ENCODE measurements at places on chromosomes 2 and 18.

DNA sequence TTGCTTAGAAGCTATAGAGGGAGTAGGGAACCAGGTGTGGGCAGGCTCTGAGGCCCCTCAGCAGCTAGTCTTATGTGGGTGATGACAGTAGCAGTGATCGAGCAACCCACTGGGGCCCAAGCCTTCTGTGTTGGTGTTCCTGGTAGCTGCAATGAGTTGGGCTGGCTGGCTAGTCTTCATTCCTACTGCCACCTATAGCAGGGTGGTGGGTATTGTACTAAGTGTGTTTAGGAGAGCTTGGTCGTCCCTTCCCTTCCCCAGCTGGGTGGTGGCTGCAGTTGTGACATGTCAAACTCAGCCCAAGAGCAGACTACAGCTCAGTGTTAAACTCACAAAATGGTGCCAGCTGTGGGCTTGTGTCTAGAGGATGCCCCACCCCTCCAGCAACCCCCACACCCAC lies 486.1 kb upstream of the UBE2E3 start:
- DNase-seq = no peak

- DNase-seq = no peak
Measured at GRCh38 chr2:159941729-159942128, 120.7 kb downstream of the PLA2R1 start.

GRCh38 chr18:13137670-13138419 lies 80.7 kb upstream of the LDLRAD4 start:
- DNase-seq = peak; percentile 39

DNA sequence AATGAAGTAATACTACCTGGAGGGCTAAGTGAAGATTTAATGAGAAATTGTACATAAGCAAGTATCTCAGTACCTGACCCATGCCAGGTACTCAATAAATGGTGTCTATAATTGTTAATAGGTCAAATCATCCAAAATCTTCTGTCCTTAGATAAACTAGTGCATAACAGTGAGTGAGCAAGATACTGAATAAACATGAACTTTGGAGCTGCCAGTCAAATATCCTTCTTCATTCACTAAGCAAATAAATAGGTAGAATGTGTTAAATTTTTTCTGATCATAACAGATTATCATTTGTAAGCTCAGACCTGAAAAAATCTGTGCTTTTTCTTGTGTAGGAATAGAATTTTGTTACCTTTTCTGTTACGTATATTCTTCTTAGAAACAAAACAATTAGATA lies 39.6 kb downstream of the RAB3GAP1 start:
- DNase-seq = no peak

DNA sequence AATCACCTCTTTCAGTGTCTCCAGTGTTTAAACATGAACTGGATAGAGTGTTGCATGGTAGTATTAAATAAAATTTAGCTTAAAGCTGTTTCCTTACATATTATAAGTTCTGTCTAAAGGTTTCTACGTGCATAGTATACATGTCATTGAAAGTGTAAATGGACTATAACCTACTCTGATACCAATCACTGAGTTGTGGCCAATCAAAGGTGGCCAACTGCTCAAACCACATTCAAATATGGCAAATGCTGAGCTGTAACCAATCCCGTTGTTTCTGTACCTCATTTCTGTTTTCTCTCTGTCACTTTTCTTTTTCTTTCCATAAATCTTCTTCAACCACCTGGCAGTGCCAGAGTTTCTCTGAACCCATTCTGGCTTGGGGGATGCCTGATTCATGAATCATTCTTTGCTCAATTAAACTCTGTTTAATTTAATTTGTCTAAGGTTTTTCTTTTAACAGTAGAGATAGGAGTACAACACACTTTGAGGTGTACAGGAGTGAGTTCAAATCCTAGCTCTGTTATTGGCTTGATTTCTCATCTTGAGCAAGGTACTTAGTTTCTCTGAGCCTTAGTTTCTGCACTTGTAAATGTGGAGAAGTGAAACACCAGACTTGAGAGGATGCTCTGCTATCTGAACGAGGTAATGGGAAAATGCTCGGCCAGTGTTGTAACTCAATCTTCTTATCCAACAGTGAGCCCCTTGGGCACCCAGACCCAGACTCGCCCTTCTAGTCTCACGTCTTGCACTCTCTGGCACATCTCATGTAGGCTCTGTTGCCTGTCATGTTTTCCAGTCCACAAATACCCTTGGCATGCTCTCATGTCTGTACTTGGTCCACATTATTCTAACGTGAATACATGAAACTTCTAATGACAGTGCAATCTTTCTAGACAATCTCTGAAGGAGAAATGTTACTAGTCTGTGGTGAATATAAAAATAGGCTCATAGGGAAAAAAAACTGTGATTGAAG lies 228.0 kb downstream of the PIK3C3 start:
- no peak for DNase-seq

- no peak for DNase-seq
Measured at GRCh38 chr2:144663207-144663606, 143.3 kb upstream of the ZEB2 start.

DNA sequence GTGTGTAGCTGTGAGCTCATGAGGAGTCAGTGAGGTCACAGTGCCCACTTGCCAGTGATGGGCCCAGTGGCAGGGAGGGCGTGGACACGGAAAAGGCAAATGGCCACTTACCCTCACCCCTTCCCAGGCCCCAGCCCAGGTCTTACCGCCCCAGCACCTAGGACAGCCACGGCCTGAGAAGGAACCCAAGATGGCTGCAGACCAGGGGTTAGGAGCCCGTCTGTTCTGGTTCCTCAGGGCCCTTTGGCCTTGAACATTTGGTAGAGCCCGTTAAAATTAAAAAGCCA lies 74.1 kb downstream of the EMX1 start:
- DNase-seq = no peak

DNA sequence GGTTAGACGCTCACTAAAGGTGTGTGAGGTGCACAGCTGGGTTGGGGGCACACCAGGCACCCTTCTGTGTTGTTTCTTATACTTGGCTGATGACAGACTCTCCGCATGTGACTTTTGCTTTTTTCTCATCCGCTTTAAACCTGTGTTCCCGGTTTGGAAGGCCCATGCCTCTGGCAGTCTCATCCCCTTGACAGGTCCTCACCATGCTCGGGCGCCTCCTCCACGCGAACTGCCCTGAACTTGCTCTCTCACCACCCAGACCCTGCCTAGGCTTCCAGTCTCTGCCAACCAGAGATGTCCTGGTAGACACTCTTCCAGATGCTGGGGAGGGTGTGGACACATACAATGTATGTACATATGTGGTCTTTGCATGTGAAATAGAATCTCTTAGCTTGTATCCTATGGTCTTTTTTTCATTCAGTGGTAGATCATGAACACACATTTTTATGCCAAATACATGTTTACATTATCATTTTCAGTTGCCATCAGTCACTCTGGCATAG lies 79.8 kb downstream of the LIMS1 start:
- no peak for DNase-seq

- no peak for DNase-seq
Measured at GRCh38 chr2:58047373-58047935, 848 bp downstream of the VRK2 start.

DNA sequence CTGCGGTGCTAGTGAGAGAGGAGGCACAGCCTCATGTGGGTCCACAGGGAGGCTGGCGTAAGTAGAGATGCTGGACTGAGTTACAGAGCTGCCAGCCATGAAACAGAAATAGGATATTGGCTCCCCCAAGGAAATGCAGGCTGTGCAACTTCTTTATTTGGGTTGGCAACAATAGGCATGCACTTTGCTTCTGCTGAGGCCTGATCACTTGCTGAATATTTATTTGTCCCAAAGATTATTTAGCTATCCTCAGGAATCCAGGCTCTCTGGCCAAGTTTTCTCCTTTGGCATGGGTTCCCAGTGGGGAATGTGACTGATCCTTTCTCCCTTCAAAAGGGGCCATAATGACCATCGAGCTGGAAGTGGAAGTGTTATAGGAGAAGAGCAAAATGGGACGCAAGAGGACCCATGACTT lies 60.0 kb downstream of the MAPK4 start:
- no peak for DNase-seq

DNA sequence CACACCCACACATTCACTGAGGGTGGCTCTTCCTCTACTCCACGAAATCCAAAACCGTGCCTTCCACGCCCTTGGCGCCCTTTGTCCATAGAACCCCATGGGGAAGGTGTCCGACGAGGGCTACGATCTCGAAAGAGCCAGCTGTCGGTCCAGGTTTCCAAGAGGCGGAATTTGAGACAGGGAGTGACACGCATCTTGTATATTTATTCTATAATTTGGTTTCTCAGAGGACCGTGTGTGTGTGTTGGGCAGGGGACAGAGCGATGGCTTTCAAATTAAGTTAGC lies 726 bp downstream of the C2orf69 start:
- no peak for DNase-seq

- no peak for DNase-seq
Measured at GRCh38 chr2:12076810-12077209, 330.4 kb downstream of the LPIN1 start.

GRCh38 chr2:204268971-204269370 lies 276.3 kb upstream of the PARD3B start:
- DNase-seq = no peak

Data from stimulated activated CD4-positive, alpha-beta T cell treated with anti-CD3 and anti-CD28 coated beads, Interleukin-15, amount 100 ng/mL, for 1 hour (primary cell).